ENCODE measurements at places on chromosomes 12 and 14.
A peak's percentile ranks its signal among the peaks of the same experiment; 100 is the strongest.

- no peak for DNase-seq
Measured at GRCh38 chr12:80373666-80374065, 70.4 kb upstream of the PTPRQ start.

- no peak for DNase-seq
Measured at GRCh38 chr12:25859976-25860375, 98.5 kb upstream of the RASSF8 start.

- DNase-seq = no peak
Measured at GRCh38 chr12:75900781-75901254, 130.8 kb downstream of the PHLDA1 start.

DNA sequence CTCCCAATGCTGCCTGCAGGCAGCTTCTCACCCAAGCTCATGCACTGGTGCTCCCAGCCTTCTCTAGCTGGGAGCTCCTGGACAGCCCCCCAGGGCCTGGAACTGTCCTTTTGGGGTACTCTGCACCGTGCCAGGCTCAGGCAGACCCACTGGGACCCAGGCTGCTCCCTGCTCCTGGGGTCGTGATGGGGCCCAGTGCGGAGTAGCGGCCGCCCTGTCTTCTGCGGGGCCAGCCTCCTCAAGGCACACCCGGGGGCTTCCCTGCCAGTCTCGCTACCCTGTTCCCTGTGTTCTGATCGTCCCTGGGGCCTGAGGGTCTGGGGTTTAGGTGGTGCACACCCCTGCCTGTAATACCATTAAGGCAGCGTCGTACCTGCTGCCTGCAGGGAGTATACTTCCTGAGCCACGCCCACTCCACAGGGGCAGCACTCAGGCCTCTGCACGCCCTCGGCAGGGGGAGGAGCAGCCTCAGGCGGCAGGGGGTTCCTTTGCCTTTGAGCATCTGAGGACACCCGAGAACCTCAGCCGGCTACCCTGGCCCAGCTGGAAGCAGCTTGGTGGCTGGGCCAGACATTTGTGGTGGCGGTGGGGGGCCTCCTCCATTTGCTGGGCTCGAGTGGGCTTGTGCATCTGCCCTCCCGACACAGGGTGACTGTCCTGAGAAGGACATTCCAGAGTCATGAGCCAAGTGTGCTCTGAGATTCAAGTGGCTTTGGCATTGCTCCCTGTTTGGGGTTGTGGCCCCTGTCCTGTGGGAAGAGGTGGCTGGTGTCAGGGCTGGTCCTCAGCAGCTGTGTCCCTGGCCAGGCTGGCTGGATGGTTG, 9.2 kb upstream of the CRIP2 start:
- no peak for DNase-seq

GRCh38 chr12:77202457-77203060, 137.2 kb upstream of the E2F7 start:
- no peak for DNase-seq

GRCh38 chr12:66144791-66145754, 14.5 kb upstream of the LLPH start:
- DNase-seq = peak; percentile 86

DNA sequence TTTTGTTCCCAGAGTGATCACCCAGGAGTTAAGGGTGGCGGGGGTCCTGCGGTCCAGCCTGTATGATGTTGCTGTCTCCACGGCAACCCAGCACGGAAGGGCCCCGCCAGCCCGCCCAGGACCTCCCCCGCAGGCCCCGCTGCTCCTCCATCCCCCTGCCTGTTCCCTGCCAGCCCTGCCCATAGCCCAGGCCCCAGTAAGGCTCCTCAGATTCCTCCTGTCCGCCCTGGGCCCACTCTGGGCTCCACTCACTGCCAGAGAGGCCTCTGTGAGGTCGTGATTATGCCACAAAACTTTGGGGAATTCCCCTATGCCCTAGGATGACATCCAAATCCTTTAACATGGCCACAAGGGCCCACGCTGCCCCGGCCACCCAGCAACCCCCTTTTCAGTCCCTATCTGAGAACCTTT, 20.8 kb downstream of the HSP90AA1 start:
- DNase-seq = no peak

DNA sequence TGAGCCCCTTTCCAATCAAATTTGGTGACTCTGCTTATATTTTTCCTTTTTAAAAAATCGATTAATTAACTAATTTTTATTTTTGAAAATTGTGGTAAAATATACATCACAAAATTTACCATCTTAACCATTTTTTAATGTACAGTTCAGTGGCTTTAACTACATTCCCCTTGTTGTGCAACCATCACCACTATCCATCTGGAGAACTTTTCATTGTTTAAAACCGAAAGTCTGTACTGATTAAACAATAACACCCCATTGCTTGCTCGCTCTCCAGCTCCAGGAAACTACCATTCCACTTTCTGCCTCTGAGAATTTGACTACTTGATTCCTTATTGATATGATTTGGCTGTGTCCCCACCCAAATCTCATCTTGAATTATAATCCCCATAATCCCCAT, 283.4 kb downstream of the C12orf75 start:
- DNase-seq = no peak
